A172 (cell line): ENCODE measurements at places on chromosomes 7 and 10. TPM values are rescaled to one million over a fixed set of nuclear protein-coding genes. Genes with fewer than 3 reads are reported as not detected.

Gene MUC12
- total RNA-seq = not detected in 2 replicates

Gene HOGA1
- 6.3 and 7.7 TPM in 2 replicates for total RNA-seq

Gene PON2
- total RNA-seq = 210 and 228 TPM in 2 replicates

Gene CTTNBP2
- total RNA-seq = not detected in 2 replicates

Gene GJD4
- total RNA-seq = not detected in 2 replicates

Gene ALOX5
- 0.43 and 2.0 TPM in 2 replicates for total RNA-seq

Gene CRYGN
- 1.2 TPM in 1 of 2 replicates, not detected in the other for total RNA-seq

Gene HIF1AN
- total RNA-seq = 6.2 and 10.1 TPM in 2 replicates

Gene TMEM270
- 0.52 and 1.7 TPM in 2 replicates for total RNA-seq

Gene ACTL6B
- total RNA-seq = not detected in 2 replicates

Gene CTAGE15
- 0.36 TPM in 1 of 2 replicates, not detected in the other for total RNA-seq

Gene CXCL12
- 0.02 TPM in 1 of 2 replicates, not detected in the other for total RNA-seq

Gene ERVW-1
- total RNA-seq = not detected in 2 replicates

Gene AZGP1
- not detected in 2 replicates for total RNA-seq

Gene AEBP1
- 0.22 TPM in 1 of 2 replicates, not detected in the other for total RNA-seq

Gene UNCX
- total RNA-seq = not detected in 2 replicates

Gene JAZF1
- total RNA-seq = 18.8 and 28.3 TPM in 2 replicates

Gene ELOVL3
- not detected in 2 replicates for total RNA-seq

Gene AKR1B15
- not detected in 2 replicates for total RNA-seq

Gene SRPK2
- 64.5 and 65.4 TPM in 2 replicates for total RNA-seq

Gene DPP6
- total RNA-seq = not detected in 2 replicates
